ENCODE measurements at places on chromosomes 7 and 10.

DNA sequence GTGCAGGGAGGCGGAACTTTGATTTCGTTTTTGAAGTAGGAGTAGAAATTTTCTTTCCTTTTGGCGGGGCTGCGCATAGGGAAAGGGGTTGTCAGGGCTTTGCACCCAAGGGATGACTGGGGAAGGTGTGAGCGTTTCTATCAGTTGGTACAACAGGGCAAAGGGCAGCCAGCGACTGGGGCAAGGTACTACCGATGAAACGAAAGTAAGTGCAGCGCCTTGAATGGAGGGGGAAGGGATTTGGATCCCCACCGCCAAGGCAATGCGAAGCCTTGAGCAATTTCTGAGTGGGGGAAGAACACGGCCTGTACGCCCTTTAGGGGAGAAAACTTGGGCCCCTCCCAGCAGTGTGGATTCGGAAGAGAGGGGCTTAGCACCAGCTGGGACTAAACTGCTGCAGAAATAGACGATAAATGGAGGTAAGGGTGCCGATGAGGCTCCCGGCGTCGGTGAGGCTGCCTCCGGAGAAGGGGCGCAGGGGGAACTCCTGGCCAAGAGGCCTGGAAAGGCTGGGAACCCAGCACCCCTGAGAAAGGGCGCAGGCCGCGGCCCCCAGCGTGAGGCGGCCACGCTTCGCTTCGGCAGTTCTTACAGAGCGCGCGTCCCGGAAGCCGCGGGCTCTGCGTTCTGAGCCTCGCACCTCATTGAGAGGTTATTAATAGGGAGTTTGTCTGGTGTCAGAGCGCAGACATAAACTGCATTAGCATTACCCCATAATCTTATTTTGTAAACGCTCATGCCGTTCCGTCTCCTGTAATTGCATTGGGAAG lies 10.0 kb upstream of the TLX1 start:
- peak; percentile 75 for DNase-seq

DNA sequence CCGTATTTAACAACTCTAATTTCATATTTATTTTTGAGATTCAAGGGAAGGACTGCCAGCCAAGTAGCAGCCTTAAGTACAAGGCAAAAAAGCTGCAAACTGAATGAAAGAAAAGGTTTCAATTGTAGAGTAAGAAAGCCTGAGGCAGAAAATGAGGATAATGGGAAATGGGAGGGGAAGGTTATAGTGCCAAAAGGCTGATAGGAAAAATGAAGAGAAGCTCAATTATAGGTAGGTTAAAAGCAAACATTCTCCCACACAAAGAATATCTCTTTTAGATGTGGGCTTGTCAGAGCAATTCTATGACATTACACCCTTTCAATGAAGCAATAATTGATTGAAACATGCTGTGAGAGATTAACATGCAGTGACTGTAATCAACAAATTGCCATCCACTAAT lies 175.3 kb downstream of the RAPGEF5 start:
- DNase-seq = no peak

DNA sequence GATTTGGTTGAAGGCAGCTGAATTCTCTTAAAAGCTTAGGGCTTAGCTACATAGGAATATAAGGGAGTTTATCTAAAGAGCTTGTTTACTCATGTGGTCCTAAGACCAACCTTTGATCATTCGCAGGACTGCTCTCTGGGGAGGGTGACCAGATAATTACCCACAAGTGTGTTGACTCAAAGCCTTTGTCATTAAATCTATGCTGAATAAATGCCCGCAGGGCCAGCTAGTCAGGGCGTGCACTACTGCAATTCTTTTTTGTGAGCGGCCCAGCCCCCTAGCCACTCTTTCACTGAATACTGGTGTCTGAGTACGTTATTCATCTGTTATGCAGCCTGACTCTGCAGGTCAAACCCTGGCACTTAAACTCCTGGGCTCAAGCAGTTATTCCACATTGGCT lies 69.6 kb downstream of the AKAP9 start:
- no peak for DNase-seq

- DNase-seq = peak; percentile 67
These were observed 492 bp downstream of the COG5 start for GRCh38 chr7:107563081-107563774.

GRCh38 chr10:1923586-1923985 lies 186.3 kb upstream of the ADARB2 start:
- no peak for DNase-seq

- no peak for DNase-seq
These were observed 88.6 kb downstream of the USP6NL start for GRCh38 chr10:11522821-11523245.

GRCh38 chr10:69088801-69089501 lies 1.0 kb downstream of the SRGN start:
- no peak for DNase-seq

DNA sequence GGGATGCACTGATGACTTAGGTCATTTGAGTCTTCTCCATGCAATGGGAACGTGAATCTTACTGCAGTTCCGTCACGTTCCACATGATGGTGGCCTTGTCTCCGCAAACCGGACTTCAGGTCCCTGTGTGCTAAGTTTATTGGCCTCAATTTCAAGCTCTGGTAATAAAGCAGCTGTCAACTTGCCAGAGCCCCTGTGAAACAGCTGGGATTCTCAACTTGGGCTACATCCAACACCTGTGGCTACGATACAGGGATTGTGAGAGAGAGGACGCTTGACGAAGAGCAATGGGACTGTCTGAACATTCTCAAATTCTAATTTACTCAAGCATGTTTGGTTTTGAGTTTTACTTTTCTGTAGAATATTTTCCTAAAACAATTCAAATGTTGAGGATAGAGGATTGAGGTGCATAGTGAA lies 174.2 kb downstream of the PTN start:
- DNase-seq = peak; percentile 9

DNA sequence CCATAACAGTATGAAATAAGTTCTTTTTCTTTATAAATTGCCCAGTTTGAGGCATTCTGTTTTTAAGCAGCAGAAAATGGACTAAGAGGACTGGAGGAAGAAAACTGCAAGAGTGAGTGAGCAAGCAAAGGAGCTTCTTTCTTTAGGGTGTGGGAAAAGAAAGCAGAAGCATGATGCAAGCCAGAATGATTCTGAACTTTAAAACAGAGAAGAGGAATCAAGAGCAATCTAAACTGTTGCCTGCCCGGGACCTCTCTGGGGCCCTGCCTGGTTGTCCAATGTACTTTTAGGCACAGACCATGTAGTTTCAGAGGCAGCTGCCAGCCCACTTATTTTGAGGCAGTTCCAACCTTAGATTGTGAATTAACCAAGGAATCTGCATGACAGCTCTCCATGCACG lies 186.3 kb downstream of the PLPP4 start:
- DNase-seq = no peak

GRCh38 chr10:61937631-61938351 lies 36.3 kb downstream of the ARID5B start:
- DNase-seq = no peak

GRCh38 chr7:137935884-137936508 lies 65.9 kb downstream of the CREB3L2 start:
- DNase-seq = no peak

- no peak for DNase-seq
These were observed 1117.8 kb downstream of the GATA3 start for GRCh38 chr10:9172276-9172675.

DNA sequence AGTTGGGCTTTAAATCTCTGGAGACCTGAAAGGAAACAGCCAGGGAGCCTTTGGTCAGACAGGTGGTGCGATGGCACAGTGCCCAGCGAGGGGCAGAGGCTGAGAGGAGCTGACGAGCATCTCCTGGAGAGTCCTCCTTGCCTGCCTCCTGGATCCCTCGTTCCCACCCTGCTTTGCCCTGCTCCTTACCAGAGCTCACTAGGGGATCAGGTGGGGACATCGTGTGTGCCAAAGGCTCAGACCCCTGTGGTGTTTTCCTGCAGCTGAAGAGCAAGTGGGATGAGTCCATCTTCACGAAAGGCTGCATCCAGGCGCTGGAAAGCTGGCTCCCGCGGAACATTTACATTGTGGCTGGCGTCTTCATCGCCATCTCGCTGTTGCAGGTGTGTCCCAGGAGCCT lies 21.8 kb upstream of the SH2D4B start:
- no peak for DNase-seq

DNA sequence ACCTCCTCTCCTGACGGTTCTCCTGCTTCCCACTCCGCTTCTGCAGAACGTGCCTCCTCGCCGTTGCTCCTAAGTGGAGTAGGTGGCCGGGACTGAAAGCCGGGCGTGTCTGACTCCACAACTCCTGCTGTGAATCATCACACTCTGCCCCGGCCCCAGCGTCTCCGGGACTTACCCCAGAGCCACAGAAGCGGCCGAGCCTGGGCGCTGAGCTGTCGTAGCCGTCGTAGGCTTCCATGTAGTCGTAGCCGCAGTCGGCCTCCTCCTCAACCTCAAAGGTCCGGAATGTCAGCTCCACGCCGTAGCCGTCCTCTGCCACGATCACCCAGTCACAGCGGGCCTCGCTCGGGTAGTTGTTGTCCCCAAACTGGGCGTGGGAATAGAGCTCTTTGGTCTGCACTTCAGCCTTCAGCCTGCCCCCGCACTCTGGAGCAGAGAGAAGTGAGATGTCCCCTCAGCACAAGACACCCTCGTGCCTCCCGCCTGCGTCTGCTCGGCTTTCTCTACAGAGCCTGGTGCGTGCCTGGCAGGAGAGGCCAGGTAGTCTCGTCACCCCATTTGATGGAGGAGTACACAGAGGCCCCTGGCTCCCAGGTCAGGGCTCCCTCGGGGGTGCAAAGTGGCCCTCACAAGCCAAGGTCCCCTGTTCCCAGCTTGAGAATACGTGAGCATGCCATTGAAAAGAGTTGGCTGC lies 11.2 kb upstream of the OPALIN start:
- DNase-seq = no peak

DNA sequence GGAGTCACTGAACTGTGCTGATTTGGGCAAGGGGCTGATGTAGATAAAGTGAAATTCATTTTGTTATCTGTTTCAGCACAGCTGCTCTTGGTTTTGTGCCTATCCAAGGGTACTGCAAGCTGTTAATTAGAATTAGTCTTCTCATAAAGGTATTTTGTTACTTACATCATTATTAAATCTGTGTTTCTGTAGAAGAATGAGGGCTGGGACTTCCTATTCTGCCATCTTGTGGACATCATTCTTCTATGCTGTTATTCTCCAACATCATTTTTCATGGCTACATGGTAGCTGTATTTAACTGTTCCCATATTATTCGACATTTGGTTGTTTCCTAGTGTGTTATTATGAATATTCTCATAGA lies 76.2 kb upstream of the CCDC71L start:
- DNase-seq = no peak

- DNase-seq = no peak
These were observed 3.4 kb downstream of the TLX1 start for GRCh38 chr10:101134299-101135127.

GRCh38 chr7:151537818-151538561 lies 18.3 kb upstream of the RHEB start:
- DNase-seq = no peak

- DNase-seq = no peak
These were observed 370.0 kb upstream of the IGFBP3 start for GRCh38 chr7:46291050-46291438.

- no peak for DNase-seq
These were observed 7.4 kb downstream of the ARHGAP21 start for GRCh38 chr10:24716295-24716694.

- peak; percentile 35 for DNase-seq
These were observed 102.5 kb downstream of the FGFR2 start for GRCh38 chr10:121495719-121496118.

DNA sequence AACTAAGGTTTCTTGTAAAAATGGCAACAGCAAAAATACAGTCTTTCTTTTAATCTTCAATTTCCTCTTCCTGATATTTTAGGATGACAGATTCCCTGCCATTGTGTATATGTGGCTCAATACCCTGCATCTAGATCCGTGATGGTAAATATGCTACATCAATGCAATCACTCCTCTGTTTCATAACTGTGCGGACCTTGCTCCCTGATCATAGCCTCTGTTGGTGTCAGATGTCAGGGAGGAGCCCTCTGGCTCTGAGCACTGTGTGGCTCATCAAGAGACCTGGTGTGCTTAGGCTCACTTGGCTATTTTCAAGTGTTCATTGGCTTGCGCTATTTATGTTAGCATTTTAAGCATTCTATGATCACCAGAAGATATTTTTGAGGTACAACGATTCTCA lies 33.0 kb upstream of the AGR3 start:
- DNase-seq = no peak

- no peak for DNase-seq
These were observed 2.3 kb upstream of the SMIM30 start for GRCh38 chr7:113120647-113121046.

DNA sequence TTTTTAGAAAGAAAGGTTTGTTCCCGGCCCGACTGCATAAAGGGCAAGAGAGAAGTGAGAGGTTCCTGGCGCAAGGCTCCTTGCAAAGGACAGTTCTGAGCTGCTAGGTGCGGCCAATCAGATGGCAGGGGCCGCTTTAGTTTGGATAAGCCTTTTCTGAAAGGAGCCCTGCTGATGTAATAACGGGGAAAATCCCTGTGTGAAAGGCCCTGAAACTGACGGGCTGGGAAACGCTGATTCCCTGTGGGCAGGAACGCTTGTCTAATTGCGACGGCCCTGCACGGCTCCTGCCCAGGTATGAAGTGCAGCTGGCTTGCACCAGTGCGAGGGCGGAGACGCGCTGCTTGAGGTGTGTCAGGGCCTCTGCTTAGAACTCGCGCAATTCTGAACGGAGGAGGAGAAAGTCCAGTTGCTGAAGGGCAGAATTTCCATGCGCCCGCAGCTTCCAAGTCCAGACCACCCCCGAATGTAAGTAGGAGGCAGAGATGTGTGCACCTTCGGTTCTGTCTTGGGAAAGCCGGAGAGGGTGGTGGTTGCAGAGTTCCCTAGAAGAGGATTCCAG lies 30.5 kb downstream of the TACC2 start:
- peak; percentile 57 for DNase-seq

GRCh38 chr7:151430391-151431205 lies 9.3 kb downstream of the CRYGN start:
- no peak for DNase-seq
